ENCODE measurements at places on chromosomes 11 and 22.

- no peak for DNase-seq
Observed at GRCh38 chr11:43071338-43071737, 240.5 kb upstream of the API5 start.

DNA sequence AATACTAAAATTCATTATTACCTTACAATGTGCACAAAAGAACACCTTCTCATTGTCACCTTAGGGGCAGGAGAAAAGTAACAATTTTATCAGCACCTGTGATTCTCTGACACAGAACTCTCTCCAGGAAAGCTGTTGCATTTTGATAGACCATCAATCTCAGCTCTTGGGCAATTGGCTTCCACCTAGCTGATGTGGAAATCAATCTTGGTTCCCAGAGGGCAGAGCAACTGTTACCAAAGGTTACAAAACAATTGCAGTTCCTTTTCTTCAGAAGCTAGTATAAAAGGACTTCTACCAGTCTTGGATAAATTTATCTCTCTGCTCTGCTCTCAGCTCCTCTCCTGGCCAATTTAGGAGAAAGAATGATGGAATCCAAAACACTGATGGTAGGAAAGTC, 157.8 kb upstream of the DDI1 start:
- peak; percentile 7 for DNase-seq

DNA sequence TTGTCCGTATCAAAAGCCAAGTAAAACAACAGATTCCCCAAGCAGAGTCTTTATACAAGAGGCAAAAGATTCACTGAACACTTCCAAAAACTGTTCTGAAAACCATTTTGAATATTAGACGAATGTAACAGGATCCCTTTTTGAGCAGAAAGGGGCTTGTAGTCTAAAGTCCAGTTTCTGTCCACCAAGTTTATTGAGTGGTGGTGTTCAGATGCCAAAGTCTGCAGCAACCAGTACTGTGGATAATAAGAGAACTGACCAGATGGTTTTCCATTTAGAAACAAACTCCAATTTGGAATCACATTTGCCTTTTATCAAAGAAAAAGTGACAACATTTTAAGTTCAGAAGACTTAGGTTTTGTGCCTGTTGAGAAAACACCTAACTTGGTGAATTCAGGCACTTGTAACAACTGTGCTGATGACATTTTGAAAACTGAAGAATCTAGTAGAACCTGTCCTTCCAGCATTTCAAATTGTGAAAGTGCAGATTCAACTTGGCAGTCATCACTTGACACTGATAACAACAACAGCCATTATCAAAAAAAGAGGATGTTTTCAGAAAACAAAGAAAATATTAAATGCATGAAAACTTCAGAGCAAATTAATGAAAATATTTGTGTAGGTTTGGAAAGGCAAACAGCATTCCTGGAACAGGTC, 217.1 kb downstream of the CSNK2A3 start:
- DNase-seq: no peak

DNA sequence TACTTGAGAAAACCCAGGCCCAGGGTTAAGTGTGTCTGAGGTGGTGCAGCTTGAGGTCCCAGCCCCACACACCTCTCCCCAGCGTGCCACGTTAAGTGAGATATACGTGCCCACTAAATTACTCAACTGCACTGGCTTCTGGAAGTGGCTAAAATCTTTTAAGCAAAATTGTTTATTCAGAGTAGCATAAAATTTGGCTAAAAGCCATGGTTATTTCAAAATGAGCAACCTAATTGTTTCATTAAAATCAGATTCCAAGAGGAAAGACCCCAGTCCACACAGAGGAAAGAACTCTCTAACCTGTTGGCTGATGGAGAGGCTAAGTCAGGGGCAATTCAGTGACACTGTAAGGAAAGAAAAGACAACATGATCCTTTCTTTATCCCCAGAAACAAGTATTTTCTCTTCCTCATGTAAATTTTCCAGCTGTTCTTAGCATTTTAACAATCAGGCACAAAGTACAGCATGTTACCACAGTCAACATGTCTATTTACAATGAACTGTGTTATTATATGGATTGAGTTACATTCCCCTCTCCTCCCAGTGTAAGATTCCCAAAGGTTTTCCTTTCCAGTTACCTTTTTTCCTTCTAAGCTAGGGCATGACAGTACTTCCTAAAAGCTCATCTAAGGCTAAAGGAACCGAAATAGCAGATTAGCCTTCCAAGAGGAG, 26.6 kb downstream of the NUP50 start:
- DNase-seq: no peak

DNA sequence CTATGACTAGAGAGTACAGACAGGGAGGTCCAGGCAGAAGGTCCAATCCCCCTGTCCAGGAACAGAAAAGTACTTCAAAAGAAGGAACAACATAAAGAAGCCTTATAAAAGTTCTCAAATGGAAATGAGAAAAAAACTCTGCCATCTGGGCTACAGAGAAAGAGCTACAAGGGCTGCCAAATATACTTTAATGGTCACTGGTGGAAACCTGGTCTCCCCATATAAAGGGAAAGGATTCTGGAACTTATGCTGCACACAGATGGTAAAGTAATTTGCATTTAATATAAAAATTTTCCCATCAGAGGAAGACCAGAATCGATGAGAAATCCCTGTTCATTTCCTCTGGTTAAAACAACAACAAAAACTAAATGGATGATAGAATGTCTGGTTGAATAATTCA, 119.4 kb upstream of the MTMR2 start:
- no peak for DNase-seq

- no peak for DNase-seq
Observed at GRCh38 chr11:17604915-17605233, 57.8 kb downstream of the OTOG start.

DNA sequence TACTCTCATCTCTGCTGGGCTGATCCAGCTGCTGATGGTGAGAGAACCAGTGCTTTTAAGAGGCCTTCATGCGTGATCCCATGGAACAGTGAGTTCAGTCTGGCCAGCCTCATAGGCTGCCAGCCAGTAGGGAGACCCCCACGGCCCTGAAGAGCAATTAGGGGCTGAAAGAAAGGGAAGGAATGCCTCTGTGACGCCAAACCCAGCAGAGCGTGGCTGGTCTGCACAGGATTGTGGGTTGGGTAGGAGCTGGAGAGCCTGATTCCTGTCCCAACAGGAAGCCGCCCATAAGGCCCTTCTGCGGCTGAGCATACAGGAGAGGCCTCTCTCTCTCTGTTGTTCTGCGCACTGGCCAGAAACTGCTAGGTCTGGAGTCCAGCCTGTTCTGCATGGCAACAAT, 181.5 kb upstream of the E2F8 start:
- no peak for DNase-seq

DNA sequence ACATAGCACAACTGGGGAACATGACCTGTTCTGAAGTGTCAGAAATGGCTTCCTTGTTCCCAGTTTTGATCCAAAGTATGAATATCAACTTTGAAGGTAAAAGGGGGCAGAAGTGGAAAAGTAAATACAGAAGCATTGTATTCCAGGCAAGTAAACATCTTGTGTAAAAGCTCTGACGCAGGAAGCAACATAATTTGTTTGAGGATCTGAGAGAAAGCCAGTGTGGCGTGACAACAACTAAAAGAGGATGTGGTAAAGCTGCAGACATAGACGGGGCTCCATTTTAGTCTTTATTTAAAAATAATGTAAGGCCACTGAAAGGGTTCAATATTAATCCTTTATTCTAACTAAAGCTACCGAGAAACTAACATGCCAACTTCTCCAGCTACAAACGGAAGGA, 310.2 kb downstream of the DLG2 start:
- DNase-seq: peak; percentile 32

- DNase-seq: peak; percentile 83
Observed at GRCh38 chr11:95154514-95154913, 64.9 kb downstream of the ENDOD1 start.

GRCh38 chr11:83004746-83005556, 66.7 kb downstream of the RAB30 start:
- no peak for DNase-seq

DNA sequence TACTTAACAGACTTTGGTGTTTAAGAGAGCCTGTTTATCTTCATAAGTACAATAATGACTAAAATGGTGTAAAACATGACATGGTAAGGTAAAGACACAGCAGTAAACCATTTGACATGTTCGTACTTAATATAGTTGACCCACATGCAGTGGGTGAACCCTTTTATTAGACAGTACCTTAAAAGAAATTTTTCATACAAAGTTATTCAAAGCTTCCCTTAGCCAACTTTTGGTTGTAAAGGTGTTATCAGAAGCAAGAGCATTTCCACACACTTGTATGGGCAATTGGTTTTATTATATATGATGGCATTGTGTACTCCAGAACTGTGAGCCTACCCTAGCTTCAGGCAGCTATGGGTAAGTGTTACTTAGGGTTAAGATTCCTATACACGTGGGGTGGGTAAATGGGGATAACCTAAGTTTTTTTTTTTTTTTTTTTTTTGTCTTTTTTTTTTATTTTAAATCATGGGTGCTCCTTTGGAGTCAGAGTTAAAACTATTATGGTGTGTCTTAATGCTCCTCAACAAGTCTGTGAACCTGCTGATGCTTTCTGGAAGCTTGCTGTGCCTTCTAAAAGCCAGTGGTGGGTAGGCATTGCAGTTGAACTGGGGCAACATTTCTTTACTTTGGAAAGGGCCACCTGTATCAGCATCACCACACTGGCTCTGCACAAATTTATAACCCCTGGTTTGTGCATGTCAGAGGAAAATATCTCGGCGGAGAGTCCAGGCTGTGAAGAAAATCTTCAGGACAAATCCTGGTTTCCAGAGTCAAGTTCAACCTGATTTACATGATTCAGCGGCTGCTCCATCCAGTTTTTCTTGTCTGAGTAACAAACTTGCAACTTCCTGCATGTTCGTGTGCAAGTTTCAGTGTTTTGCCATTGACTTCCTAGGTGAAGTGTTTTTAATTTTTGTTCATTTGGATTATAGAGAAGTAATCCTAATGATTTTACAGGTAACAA, 3.3 kb downstream of the PCF11 start:
- DNase-seq: peak; percentile 47

DNA sequence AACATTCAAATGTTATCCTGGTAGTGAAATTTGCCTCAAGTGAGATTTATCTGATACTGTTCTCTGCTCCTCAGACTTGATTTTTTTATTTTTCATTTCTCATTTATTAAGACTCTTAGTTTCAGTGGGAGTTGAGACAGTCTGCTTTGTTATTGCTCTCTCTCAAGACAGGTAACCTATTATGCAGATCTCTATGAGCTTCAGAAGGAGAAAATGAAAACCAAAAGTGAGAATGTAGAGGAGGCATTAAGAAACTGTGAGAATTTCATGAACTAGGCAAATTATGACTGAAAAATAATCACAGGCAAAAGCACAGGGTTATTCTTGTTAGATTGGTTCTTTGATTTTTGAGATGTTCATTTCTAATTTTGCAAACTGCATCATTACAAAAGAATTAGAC, 290.0 kb upstream of the CHORDC1 start:
- no peak for DNase-seq

DNA sequence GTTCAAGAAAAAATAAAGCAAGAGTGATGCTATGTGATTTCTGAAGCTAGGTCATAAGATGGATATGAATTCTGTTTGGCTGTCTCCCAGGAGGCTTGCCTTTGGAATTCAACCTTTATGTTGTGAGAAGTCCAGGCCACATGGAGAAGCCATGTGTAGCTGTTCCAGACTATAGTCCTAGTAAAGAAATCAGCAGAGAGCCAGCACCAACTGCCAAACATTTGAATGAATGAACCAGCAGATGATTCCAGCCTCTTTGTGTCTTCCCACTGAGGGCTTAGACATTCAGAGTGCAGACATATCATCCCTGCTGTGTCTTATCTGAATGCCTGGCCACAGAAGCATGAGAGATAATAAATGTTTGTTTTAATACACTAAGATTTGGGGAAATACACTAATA, 1150.6 kb downstream of the DLG2 start:
- no peak for DNase-seq

DNA sequence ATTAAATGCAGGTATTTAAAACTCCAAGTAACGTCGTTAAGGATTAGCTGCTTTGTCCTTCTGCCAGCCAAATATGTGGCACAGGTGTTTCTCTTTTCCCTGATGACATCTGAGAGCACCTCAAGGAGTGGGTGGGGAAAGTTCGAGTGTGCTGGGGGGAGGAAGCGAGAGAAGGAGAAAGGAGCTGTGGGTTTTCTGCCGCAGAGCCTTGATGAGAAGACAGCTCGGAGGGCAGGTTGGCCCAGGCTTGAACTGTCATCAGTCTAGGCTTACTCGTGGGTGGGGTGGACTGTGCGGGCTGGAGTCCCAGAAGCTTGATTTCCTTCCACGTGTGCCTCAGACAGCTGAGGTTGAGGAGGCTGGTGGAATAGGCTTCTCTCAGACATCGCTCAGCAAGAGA, 15.2 kb upstream of the SORL1-AS1 start:
- DNase-seq: no peak

GRCh38 chr11:110497231-110497978, 67.7 kb downstream of the FDX1 start:
- peak; percentile 94 for DNase-seq

DNA sequence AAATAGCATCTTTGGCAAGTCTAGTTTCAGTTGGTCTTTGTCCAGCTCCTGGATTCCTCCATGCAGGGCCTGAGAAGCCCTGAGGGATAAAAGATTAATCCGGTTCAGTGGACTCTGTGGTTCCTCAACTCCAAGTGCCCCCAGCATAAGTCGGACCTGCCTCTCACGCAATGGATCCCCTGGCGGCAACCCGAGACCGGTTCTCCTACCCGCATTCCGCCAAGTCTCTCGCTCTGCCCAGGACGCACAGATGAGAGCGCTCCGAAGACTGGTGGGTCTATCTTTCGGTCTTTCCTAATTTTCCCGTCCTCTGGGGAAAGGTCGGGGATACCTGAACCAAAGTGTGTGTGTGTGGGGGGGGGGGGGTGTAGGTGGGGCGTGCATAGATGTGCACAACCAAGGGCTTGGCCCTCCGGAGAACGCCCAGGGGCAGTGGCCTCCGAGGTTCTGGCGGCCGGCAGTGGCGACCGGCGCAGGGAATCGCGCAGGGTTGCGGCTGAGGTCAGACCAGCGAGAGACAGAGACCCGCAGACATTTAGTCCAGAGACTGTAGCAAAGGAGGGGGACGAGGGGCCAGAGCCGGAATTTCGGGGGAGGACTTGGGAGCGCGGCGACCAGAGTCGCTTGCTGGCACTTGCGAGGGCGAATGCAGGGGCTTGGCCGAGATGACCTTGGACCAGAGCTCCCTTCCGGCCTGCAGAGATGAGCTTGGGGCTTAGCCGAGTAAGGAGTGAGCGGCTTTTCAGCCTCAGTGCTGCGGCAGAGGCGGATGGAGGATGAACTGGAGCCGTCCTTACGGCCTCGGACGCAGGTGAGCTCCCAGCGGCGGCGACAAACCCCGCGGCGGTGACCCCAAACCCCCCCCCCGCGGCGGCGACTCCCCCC, 712 bp upstream of the SLC2A11 start:
- no peak for DNase-seq

DNA sequence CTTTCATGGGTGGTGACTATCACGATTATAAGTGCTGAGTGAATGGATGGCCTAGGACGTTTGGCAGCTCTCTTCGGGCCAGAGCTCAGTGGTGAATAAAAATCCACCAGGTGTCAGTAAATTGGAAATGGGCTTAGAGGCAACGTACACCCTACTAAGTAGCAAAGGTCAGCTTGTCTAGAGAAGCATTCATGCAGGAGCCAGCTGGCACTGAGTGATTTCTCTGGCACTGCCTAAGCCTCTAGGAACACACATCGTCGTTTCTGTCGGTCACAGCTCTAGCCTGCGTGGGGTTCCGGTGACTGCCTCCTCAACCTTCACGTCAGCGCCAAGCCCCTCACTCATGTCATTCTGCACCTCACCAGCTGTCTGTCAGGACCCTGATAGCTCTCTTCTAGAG, 192.4 kb upstream of the NTM start:
- DNase-seq: no peak

GRCh38 chr22:30887453-30887852, 81.1 kb downstream of the MORC2 start:
- no peak for DNase-seq

- DNase-seq: peak; percentile 78
Observed at GRCh38 chr11:64230985-64231365, 627 bp downstream of the DNAJC4 start.
